ENCODE measurements at places on chromosomes 1 and 21.

- peak; percentile 86 for DNase-seq
These were observed at the start of gene PTPN7 for GRCh38 chr1:202160377-202160940. PTPN7 (minus strand) TSS chr1:202160602; CDS start chr1:202159402, 1,200 bp downstream.

GRCh38 chr1:169753549-169753948 is 19.7 kb upstream of the SELE start:
- no peak for DNase-seq

GRCh38 chr1:34829250-34829649 is 30.3 kb downstream of the SMIM12 start:
- DNase-seq = no peak

- DNase-seq = no peak
These were observed 15.0 kb downstream of the NPR1 start for GRCh38 chr1:153693466-153693865.

- DNase-seq = no peak
These were observed at the start of gene MINDY1 for GRCh38 chr1:151006327-151007052. MINDY1 (minus strand) TSS chr1:151006902; CDS start chr1:151002617, 4,285 bp downstream.

DNA sequence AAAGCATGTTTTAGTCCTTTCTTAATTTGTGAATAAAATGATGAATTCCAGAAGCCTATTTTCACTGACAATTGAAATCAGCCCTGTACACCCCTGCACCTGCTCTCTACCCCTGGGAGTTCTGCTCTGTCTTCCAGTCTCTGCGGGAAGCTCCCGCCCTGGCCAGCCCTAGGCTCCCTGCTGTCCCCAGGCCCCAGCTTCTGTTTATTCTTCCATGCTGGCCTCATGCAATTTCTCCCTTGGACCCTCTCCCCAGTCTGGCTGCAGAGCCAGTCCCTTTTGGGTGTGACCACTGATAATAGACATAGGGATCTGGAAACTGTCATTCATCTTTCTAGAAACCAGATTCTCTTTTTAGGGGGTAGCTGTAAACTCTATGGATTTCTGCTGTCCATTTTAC is 258.6 kb downstream of the GRIK3 start:
- DNase-seq = no peak

- no peak for DNase-seq
These were observed 96.7 kb downstream of the GALNT2 start for GRCh38 chr1:230163719-230164118.

DNA sequence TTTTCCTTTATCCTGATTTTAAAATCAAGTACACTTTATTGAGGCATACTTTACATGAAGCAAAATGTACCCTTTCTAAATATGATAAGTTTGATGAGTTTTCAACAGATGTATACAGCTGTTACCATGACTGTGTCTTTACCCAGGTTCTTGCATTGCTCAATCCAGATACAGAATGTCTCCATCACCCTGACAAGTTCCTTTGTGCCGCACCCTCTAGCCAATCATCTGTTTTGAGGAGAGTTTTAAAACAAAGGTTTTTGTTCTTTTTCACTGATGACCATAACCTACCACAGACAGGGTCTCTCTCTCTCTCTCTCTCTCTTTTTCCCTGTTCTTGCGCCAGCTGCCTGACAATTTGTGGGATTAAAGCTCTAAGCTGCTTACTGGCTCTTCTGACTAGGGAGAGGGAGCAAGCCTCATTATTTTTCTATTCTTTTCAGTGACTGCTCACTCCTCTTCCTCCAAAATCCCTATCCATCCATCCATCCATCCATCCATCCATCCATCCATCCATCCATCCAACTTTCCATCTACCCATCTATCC is 1.2 kb upstream of the KCNE1 start:
- DNase-seq = no peak

DNA sequence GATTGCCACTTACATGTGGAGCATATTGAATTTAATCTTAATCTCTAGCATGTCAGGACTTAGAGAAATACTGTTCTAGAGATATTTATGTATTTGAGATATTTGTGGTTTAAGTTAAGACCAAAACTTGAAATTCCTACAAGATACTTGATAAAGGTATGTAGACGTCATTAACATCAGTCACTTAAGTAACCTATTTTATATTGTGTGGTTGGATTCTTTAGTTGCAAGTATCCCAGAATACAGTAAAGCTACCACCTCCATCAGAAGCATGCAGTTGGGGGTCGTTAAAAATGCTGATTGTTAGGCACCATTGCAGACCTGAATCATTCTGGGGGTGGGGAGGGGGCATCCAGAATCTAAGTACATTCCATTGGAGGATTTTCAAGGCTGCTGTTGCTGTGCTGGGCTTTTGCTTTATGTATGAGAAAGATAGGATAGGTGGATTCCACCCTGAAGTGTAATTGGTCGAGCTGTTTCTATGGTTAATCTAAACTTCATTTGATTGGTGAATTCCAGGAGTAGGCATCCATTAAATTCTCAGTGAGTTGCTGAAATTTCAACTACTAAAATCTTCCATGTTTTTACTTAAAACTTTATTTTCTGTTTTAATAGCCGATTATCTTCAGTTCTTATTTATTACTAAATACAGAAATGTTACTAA is 4.0 kb downstream of the H3-3A start:
- DNase-seq = no peak

DNA sequence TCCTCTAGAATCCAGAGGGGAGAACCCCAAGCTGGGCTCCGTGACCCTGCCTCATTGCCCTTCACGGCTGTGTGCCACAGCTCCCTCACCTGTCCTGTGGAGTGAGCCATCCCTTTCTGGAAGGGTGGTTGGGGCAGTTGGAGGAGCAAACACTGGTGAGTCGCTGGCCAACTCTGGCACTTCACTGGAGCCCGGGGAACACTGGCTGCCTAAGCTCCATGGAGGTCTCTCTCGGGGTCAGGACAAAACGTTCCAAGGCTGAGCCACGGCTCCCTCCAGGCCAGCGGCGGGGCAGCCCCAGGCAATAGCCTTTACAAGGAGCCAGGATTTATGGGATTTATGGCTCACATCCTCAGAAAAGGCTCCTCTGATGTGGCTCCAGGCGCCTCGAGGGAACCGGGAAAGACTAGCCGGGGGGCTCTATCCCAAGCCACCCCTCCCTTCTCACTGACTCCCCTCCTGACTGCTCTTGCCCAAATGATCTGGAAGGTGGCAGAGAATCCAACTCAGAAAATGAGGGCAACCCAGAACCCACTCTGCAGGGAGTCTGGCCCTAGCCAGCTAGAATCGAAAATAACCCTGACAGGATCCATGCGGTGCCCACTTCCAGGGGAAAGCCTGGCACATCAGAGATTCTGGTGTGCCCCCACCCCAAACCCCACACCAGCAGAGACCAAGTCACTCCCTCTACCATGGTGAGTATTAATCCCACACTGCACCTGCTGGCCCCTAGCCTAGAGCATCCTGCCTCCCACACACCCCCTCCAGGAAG is 75.2 kb downstream of the GLIS1 start:
- DNase-seq = no peak
